D341Med (cell line): ENCODE measurements at places on chromosomes 5 and 9.

GRCh38 chr5:74517700-74518099 is 122.8 kb downstream of the ENC1 start:
- DNase-seq: no peak

- DNase-seq: no peak
Measured at GRCh38 chr9:80931163-80931562, 758.2 kb downstream of the TLE1 start.

DNA sequence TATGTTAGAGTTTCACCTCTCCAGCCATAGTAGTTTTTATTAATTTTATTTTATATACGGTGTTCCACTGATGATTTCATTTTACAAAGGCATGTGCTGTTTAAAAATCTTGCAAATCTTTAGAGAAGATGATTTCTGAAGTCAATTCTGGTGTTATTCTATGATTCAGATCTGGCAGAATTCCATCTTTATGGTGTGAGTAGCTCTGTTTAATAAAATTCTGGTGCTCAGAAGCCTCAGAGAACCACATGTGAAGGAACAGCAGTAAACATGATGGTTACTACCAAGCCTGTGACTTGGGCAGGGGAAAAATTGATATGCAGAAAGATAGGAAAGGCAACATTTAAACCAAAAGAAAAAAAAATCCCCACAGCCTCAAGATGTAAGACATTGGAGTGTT is 299.7 kb downstream of the NPR3 start:
- DNase-seq: no peak

GRCh38 chr9:89919171-89919681 is 314.4 kb downstream of the GADD45G start:
- peak; percentile 63 for DNase-seq
